ENCODE measurements at places on chromosomes 12 and 14.

DNA sequence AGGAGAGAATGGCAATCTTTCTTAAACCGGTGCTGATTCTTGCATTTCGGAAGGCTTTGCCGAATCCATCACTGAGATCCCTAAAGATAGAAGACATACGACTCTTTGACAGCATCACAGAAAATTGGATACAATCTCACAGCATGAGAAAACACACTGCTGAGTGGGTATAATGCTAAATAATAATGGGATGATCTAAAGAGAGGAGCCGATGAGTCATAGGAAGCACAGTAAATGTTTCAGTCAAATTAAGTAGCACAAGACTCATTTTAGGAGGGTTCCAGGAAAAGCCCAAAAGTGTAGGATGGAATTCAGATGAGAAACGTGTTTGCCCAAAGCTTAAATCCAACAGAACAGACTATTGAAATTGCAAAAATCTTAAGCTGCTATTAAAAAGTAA lies 81.7 kb downstream of the CPNE8 start:
- DNase-seq: no peak

GRCh38 chr12:93407054-93407962 lies 29.6 kb downstream of the NUDT4 start:
- no peak for DNase-seq

- DNase-seq: no peak
Measured at GRCh38 chr12:24741216-24741615, 207.7 kb downstream of the BCAT1 start.

DNA sequence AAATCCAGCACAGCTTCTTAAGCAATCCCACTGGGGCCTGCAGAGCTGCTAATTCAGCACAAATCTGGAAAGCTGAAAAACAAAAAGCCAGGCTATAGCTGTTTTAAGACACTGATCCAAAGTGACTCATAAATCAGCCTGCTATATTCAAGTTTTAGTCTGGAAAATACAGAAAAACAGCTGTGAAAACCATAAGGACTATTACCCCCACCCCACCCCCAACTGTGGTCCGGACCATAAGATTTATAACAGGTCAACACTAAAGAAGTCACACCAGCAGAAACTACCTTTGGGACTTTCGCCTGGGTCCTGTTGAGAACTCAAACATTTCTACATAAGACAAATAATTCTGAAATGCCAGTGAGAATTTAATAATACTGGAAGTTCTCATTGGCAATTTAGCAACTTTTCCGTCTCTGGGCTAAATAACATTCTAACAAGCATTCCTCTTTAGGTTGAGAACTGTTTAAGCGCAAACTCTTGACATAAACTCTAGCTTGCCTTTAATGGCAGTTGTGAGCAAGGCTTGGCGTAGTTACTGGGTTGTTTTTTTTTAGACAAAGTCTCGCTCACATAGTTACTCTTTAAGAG lies 3.3 kb downstream of the LRIG3 start:
- DNase-seq: no peak

DNA sequence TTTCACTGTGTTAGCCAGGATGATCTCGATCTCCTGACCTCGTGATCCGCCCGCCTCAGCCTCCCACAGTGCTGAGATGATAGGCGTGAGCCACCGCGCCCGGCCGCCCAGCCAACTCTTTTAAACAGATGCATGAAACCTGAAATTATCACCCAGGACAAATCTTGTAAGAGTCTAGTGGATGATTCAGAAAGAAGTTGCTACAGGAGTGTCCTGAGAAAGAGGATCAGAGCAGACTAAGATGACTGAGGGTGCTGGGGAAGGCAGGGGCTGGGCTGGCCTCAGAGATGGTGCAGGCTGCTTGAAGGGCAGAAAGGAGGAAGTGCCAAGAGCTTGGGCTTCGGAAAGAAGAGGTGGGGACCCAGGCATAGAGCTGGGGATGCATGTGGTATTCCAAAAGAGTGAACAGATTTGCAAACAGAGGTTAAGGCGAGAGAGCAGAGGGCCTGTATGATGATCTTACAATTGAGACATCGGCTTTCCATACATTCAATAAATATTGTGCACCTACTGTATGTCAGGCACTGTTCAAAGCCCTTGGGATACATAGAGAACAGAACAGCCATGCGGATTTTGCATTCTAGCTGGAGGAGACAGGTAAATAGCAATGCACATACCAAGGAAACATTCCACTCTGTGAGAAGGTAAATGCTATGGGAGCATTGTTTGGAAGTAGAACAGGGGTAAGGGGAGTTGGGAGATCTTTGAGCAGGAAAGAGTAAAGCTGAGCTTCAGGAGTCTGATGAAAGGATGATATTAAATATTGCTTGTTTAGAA lies 7.4 kb upstream of the CD9 start:
- DNase-seq: peak; percentile 15

- DNase-seq: peak; percentile 50
Measured at GRCh38 chr14:21902561-21903181, 229.1 kb upstream of the OR4E1 start.

DNA sequence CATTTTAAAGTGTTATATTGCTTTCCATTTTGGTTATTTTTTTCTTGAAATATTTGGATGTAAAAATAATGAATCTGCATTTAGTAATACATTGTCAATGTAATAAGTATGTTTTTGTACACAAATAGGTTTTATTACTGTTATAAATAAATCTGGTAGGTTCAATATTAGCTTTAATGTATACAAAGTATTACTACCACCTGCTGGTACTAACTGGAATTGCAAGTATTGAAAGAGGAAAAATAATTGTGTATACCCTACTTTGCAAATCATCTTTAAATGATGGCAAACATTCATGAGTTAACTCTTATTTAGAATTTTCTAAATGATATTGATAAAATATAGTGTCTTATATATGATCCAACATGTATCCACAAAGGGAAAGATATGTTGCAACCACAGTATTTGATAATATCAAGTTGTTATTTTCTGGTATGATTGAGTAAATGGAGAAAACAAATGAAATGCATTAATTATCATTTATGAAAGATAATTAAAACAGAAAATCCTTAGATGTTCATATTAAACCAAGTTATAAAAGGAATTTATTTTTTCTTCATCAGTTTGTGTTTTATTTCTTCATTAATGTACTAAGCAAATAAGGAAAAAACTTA lies 3.2 kb downstream of the OR4K2 start:
- DNase-seq: no peak

DNA sequence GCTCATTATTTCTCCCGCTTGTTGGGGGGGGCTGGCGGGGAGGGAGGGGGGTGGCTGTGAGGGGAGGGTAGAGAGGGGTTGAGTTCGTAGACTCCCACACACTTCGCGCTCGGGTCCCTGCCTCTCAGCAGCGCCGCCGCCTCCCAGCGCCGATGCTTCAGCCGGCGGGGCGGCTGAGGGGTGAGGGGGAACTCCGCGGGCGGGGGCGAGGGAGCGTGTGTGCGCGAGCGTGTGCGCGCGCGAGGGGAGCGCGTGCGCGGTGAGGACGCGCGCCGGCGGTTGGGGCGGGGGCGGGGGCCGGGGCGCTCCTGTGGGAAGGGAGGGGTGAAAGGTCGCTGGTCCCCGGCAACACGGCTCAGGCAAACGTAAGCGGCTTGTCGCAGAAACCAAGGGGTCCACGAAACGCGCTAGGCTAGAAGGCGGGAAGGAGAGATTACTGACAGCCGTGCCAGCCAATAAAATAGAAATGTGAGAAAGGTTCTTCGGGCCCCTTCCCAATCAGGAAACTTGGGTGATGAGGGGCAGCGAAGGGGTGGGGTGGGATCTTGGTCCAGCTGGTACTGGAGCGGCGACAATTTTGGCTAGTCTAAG lies 343 bp upstream of the NOVA1 start:
- DNase-seq: no peak

GRCh38 chr12:116116650-116117424 lies 160.7 kb downstream of the MED13L start:
- DNase-seq: no peak

- no peak for DNase-seq
Measured at GRCh38 chr12:50686976-50687375, 76.9 kb upstream of the ATF1 start.

GRCh38 chr14:69559581-69560011 lies 15.1 kb downstream of the CCDC177 start:
- no peak for DNase-seq

GRCh38 chr14:104973135-104973384 lies 5.1 kb downstream of the AHNAK2 start:
- no peak for DNase-seq

DNA sequence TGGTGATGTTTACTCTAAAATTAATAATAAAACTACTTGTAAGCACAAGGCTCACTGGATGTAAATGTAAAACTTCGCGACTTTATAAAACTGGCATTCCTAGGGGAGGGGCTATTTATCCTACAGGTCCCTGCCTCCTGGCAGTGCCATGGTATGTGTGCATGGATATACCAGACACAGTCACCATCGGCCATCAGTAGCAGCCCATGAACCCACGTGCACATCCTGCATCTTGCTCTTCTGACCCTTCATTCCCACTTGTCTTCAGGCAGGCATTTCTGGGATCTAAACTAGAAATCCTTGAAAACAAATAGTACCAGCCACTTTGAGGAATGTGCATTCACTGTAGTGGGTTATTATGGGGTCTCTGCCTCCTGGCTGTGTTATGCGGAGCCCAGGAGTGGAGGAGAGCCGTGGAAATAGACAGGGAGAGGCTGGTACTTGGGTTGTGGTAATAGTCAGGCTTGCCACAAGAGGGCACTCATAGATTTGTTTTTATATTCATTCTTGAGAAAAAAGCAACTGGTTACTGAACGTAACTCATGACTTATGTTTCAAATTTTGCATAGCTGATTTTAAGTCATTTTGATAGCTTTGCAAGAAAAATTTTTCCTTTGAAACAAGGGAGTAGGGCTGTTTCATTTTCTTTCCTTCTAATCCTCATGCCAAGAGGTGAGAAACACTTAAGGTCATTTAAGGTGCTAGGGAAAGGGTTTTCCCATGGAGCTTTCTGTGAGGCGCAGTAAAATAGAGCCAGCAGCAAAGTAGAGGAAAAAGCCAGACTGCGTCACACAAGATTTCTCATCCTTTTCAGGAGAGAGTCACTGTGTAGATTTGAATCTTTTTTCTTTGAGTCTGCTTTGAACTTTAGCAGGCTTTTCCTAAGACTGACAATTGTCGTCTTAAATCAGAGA lies 17.4 kb upstream of the GALNT16 start:
- DNase-seq: peak; percentile 33

DNA sequence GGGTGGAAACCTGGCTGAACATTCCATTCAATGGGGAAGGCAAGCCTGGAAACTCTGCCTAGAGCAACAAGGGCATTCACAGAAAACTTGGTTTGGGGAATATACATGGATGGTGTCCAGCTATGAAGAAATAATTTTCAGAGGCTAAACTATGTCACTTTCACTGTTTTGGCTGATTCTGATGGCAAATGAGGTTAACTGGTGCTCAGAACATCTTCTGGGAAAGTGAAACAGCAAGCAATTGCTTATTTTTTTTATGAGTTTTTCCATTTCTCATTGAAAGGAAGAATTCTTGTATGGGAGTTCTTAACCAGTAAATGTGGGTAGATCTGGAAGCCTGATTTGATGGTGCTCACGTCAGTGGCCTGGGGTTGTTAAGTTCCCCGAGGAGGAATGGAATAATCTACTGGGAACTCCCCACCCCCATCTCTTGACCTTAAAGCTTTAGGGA lies 132.8 kb upstream of the BTG1 start:
- DNase-seq: no peak

- DNase-seq: no peak
Measured at GRCh38 chr14:51957950-51958349, 31.4 kb upstream of the RTRAF start.

GRCh38 chr12:29286081-29286790 lies 94.7 kb downstream of the ERGIC2 start:
- no peak for DNase-seq

DNA sequence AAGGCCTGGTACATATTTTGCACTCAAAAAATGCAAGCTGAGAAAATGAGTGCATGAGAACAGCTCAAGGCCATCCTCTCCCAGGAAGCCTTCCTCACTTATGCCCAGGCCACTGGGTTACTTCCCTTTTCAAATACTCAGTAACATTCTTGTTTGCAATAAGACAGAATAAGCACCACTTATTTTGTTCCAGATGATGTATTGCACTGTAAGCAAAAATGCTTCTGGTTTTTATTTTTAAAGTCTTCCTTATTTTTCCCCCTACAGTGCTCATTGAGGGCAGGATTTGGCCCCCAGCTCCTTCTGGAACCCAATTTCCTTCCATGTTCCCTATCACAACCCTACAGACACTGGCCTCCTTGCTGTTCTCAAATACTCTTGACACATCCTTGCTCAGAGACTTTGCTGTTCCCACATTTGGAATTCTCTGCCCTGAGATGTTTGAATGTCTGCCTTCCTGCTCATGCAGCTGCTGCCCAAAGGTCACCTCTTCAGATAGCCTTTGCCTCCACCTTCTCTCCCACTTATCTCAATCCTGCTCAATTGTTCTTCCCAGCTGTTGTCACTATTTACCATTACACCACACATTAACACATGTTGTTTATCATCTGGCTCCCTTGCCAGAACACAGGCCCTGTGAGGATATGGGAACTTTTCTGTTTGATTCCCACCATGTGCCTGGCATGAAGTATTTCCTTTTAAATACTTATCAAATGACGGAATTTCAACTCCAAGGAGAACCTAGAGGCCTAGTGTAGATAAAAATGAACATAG lies 49.9 kb downstream of the IFNG start:
- no peak for DNase-seq

- DNase-seq: no peak
Measured at GRCh38 chr12:57380300-57380699, 50.5 kb downstream of the R3HDM2 start.

DNA sequence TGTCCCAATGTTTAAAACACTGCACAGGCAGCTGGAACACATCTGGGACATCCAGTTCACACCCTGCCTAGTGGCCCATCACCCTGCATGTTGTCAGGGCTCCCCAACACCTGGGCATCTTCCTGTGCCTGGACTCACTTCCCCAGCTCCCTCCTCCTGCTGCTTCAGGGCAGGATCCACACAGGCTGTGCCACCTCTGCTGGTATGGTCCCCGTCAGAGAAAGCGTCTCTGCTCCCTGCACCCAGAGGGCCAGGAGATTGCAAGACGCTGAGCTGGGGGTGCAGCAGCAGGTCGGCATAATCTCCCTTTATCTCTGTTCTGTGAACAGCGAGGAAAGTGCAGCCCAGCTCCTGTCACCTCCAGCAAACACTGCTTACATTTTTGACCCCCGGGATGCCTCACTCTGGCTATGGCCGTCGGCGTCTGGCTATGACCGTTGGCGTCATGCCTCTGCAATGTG lies 124.3 kb downstream of the ADGRD1 start:
- DNase-seq: no peak

DNA sequence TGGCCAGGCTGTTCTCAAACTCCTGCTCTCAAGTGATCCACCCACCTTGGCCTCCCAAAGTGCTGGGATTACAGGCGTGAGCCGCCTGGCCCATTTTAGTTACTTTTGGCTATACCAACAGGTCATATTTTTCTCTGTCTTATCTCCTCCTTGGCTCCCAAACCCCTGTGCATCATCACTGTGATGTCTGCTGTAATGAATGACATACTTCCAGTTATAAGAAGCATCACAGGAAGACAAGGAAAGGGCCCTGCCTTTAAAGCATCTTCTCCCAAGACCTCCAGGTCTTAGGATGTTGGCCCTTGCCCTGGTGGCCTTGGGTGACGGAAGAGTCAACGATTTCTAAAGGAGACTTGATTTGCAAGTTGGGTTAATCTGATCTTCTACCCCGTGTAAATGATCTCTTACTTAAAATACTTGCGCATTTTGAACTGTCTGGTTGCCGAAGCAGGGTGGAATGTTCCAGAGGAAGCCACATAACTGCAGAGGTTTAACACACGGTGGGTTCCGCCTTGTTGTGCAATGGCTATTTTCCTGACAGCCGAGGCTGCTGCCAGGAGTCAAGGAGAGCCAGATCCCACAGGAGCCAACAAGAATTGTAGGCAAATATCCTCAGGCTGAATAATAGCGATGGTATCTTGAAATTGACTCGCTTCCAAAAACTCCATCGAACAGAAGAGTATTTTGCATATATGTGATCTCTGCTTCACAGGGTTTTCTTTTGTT lies 55.7 kb upstream of the PLXNC1 start:
- DNase-seq: no peak

Data from GDM1 (cell line).